ENCODE measurements at places on chromosomes 13 and 19.
A peak's percentile ranks its signal among the peaks of the same experiment; 100 is the strongest.

GRCh38 chr19:54959840-54960239 is 6.3 kb upstream of the NLRP2 start:
- DNase-seq, result no peak

GRCh38 chr13:99214232-99214631 is 13.6 kb downstream of the UBAC2 start:
- DNase-seq, result peak; percentile 66

GRCh38 chr13:100361504-100361903 is 227.1 kb downstream of the GGACT start:
- DNase-seq, result no peak

DNA sequence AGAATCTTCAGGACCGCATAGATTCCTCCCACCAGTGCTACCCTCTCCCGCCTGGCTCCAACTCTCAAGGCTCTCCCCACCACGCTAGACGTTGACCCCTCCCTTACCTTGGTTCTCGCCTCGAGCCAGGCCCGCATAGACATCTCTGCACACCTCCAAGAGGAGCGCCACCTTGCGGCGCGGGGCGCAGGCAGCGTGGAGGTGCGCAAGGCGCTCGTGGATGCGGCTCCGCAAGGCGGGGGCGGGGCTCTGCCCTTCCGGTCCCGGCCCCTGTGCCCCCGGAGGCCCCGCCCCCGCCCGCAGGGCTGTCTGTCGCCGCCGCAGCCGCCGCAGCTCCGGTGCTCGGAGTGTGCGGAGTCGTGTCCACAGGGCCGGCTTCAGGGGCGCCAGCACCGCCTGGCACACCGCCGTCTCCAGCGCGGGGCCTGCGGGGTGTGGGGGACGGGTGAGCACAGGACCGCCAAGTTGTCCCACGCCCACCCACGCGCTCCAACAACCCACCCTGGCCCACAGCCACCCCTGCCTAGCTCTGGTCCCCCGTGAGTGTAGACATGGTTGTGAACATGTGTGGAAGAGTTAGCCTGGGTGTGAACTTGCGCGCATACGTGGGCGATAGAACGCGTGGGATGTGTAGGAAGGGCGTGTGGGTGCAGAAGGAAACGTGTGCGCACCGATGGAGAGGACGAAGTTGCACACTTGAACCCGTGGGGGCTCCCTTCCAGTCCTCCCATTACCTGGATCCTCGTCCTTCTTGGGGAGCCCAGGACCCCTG is 8.1 kb downstream of the RINL start:
- DNase-seq, result peak; percentile 61

DNA sequence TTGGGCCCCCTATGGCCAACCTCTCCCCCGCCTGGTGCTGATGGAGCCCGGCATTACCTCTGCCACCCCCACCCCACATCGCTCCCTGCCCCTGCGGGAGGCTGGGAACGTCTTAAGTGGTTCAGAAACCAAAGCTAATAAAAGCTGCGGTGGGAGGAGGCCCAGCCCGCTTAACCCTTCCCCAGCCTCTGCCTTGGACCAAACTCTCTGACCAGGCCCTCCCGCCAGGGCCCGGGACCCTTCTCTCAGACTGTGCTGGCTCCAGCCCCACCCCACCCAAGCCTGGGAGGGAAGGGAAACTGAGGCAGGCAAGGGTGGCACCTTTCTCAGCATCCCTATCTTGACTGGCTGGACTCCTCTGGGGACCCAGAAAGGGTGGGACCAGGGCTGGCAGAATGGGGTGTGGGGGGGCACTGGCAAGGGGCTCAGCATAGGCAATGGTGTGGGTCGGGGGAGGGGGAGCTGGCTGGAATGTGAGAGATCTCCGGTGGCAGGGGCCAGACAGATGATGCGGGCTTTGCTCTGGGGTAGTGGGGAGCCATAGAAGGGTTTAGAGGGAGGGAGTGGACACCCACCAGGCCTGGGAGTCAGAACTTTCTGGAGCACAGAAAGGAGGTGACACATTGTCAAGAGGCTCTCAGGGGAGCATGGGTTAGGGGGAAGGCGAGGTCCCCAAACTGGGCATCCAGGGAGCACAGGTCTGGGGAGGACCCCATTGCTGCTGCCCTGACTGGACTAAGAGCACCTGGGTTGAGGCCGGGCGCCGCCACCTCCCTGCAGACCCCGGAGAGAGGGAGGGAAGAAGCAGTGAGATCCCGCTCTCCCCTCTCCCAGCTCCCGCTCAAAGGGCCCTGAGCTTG is 21.9 kb downstream of the SMIM24 start:
- no peak for DNase-seq
